Neural progenitor cell (in vitro differentiated cells): ENCODE measurements at places on chromosomes 11 and 22. TPM values are rescaled to one million over a fixed set of nuclear protein-coding genes. Genes with fewer than 3 reads are reported as not detected.

GRCh38 chr11:61041755-61042518, 60.4 kb upstream of the CD5 start:
- DNase-seq = peak; percentile 77

The TBCEL gene
- total RNA-seq = 20.4 and 22.3 TPM in 2 replicates

DNA sequence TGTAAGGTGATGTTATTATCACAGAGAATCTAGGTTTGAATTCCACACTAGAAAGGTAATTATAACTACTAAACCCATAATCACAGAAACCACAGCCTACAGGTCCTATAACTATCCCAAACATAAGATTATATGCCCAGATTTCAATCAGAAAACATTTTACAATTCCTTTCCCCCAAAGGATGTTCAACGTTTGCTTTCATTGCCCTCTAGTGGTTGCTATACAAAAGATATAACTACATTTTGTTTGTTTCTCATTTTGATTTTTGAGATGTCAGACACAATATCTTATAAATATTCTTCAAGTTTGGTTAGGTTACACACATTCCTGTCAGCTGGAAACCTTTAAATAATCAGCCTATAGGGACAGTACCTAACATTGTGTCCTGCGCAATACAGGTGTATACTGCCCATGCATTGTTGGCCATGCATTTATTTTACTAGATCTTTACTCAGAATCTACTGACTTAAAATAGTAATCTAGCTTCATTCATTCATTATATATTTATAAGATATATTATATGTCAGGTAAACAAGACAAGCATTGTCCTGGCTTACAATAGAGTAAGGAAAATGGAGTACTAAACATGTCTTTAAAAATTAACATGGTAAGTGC, 530.5 kb upstream of the CCDC90B start:
- DNase-seq = peak; percentile 35

The OR10D3 gene
- total RNA-seq = not detected in 2 replicates

- DNase-seq = no peak
These were observed 23.4 kb upstream of the NECTIN1 start for GRCh38 chr11:119752345-119752871.

The C22orf42 gene
- 0.50 TPM in 1 of 2 replicates, not detected in the other for total RNA-seq

The EXPH5 gene
- 0.84 and 1.4 TPM in 2 replicates for total RNA-seq

The MRGPRF gene
- 0.56 and 3.5 TPM in 2 replicates for total RNA-seq

The TNNT3 gene
- 0.40 and 0.92 TPM in 2 replicates for total RNA-seq

GRCh38 chr22:31292236-31292989, at the start of gene PIK3IP1:
PIK3IP1 (minus strand) TSS chr22:31292488; CDS start chr22:31292344, 144 bp downstream.
- peak; percentile 92 for DNase-seq

- no peak for DNase-seq
These were observed 2.9 kb upstream of the HDHD5 start for GRCh38 chr22:17161991-17162390.

The YAP1 gene
- total RNA-seq = 59.9 and 91.4 TPM in 2 replicates

The OR51B4 gene
- 0.22 TPM in 1 of 2 replicates, not detected in the other for total RNA-seq

DNA sequence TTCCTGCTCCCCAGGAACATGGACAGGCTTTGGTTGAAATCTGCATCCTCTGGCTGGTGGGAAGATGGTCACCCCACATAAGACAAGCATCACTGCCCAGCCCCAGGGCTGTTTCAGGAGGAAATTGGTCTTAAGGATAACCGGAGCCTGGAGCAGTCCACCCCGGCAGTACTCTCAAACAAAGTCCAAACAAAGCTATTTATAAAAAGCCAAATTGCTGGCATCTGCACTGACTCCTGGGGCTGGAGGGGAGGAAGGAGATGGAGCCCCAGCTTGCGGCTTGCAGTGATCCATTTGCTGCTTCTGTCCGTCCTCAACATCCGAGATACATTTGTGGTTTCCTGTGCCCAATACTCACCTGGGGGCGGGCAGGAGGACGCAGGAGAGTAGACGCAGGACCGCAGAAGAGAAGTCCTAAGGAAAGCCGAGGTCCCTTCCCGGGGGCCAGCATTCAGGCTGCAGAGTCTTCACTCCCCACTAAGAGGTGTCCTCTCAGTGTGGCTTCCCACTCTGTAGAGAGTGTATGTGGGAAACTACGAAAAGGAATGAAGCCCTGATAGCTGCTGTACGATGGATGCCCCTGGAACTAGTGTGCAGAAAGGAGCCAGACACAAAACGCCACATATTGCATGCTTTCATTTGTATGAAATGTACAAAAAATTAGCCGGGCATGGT, 107.3 kb upstream of the FGF3 start:
- no peak for DNase-seq

DNA sequence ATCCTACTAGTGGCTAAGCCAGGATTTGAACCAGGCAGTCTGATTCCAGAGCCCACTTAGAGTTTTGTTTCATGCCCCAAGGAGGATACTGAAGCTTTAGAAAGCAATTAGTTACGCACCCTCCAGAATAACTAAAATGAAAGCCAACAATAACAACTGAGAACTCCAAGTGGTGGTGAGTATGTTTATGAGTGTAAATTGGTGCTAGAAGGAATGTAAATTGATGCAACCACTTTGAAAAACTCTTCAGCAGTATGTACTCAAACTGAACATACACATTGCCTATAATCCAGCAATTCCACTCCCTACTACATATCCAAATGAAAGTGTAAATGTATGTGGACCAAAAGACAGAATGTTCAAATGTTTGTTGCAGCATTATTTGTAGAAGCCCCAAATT, 6.7 kb upstream of the ARL14EP start:
- no peak for DNase-seq

GRCh38 chr11:86548271-86548917, 124.0 kb downstream of the ME3 start:
- DNase-seq = no peak

The PDGFB gene
- 0.15 and 0.65 TPM in 2 replicates for total RNA-seq

DNA sequence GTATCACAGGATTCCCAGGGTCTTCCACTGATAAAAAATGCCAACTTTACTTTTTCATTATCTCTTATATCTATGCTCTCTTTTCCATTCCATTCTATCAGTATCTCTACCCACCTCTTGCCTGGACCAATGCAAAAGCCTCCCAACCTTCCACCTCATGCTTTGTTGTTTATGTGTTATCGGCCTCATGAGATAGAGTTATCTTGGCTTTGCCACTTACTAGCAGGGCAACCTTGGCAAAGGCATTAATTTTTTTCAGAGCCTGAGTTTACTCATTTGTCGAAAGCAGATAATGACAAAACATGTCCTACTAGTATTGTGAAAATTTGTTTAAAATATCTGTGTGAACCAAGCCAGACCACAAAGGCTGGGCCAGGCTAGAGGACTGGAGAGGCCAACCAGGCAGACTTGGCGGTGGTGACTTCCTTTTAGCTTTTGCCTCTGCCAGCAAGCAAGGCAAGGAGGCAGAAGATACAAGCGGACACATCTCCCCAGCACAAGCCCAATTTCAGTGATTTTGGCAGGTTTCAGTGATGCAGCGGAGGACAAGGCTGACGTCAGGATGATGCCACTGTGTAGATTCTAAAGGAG, 106.9 kb downstream of the ADAMTS15 start:
- no peak for DNase-seq

GRCh38 chr11:131483453-131483852, 113.0 kb downstream of the NTM start:
- peak; percentile 51 for DNase-seq

DNA sequence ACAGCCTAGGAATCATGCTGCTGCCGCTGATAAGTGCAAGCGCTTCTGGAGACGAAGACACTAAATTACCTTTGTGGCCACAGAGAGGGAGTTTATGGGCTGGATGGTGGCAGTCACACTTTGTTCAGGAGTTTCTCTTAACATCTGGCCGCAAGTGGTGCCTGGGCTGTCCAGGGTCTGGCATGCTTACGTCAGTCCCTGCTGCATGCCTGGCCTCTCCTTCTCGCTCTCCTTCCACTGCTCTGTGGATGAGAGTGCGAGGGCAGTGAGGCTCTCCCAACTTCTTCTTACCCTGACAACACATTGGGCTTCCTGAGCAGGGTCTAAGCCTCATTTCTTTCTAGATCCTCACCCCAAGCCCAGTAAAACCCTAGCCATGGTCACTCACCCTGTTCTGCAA, 160.7 kb upstream of the SEZ6L start:
- no peak for DNase-seq

DNA sequence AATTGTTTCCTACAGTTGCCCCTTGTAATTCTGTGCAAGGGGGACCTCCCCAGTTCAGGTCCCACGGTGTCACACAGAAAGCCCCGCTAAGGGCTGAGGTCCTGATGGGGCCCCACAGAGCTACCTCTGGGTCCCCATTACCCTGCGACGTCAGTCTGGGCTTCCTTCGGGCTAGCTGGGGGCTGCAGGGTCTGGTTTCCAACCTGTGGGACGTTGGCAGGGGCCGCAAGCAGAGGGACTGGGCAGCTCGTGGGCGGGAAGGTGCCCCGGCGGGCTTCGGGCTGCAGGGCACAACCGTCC, 698 bp downstream of the SLC37A4 start:
- DNase-seq = no peak

The CCDC73 gene
- total RNA-seq = not detected in 2 replicates

- no peak for DNase-seq
These were observed 31.3 kb downstream of the DAGLA start for GRCh38 chr11:61711498-61711897.
